Activated T-helper 2 cell treated with anti-CD3 and anti-CD28 coated beads, Interferon-gamma antibody, Interleukin-2, Interleukin-4, amounts not matched to agents 10 μg/mL and 5 μg/mL and 100 μg/mL, durations not matched to agents 14 hours and 24 hours and 36 hours (primary cell): ENCODE measurements at places on chromosomes 6 and 20. TPM values are rescaled to one million over a fixed set of nuclear protein-coding genes. Genes with fewer than 3 reads are reported as not detected.

DNA sequence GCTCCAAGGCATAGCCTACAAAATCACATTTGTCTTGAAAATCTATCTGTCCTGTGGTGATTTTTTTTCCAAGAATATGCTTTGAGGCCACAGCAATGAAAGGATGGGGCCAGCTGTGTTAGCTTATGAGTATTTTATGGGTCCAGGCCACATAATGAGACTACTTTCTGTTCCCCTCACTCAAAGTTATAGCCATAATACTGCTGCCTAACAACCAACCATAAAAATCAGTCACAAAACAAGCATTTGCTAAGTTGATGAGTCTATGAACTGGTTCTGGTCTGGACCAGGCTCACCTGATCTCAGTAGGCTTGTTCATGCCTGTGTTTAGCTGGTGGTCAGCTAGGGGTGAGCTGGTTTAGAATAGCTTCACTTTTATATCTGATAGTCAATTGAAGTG is 192.5 kb upstream of the PLCB4 start:
- DNase-seq: no peak

- no peak for DNase-seq
Measured at GRCh38 chr6:42313038-42313437, 95.4 kb upstream of the MRPS10 start.

- no peak for DNase-seq
Measured at GRCh38 chr6:31209137-31209536, 38.7 kb upstream of the POU5F1 start.

MYL9 gene
- total RNA-seq: 4.0 and 4.2 TPM in 2 replicates

DNA sequence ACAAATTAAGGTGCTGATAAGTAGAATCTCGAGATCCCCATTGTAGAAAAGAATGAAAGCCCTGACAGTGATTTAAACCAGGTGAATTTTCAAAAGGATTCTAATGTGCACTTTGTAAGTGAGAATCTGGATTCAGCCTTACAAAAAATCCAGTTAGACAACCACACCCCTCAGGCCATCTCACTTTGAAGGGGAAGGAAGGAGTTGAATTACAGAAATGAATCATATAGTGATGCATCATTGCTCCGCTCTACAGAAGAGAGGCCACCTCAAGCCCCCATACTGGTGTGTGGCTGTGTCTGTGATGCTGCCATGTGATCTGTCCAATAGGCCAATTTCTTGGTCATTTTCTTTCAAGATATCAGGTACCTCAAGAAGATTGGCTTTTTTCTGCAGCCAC is 85.5 kb upstream of the NT5E start:
- no peak for DNase-seq
